ENCODE measurements at places on chromosomes 4 and X. TPM values are rescaled to one million over a fixed set of nuclear protein-coding genes. Genes with fewer than 3 reads are reported as not detected.
A peak's percentile ranks its signal among the peaks of the same experiment; 100 is the strongest.

Gene TCEAL6
- total RNA-seq, result not detected

Gene SUPT20HL1
- not detected for total RNA-seq

Gene TTC29
- total RNA-seq, result not detected

Gene CPE
- total RNA-seq, result not detected

- no peak for DNase-seq
Observed at GRCh38 chr4:168882650-168883233, 127.3 kb downstream of the CBR4 start.

DNA sequence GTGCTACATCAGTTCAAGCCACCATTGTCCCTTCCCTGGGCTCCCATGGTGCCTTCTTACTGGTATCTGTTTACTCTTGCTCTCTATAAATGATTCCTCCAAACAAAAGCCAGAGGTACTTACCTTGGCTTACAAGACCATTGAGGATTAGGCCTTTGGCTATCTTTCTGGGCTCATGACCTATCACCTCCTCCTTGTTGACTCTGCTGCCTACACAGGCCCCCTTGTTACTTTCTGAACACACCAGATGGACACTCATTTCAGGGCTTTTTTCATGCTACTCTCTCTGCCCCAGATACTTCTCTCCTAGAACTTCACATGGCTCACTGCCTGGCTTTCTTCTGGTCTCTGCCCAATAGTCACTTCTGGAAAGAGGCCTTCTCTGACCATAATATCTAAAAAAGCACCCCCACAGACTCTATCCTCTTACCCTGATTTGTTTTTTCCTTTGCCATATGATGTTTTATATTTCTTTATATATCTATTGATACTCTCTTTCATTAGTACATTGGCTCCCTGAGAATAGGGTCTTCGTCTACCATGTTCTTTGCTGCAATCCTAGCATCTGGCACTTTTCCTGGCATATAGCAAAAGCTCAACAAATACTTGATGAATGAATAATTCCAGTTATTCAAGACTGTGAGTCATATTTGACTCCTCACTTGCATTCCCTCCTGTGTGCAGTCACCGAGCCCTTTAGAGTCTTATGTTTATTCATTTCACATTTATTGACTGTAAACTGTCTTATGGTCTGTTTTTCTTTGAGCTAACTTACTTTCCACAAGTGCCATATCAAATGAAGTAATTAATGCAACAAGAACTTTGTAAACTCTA, 27.1 kb upstream of the TAPT1 start:
- no peak for DNase-seq

GRCh38 chr4:55079451-55080173, 45.8 kb downstream of the KDR start:
- DNase-seq, result no peak

GRCh38 chr4:102657206-102657605, 103.6 kb downstream of the MANBA start:
- DNase-seq, result no peak

- DNase-seq, result no peak
Observed at GRCh38 chr4:16914208-16914607, 15.8 kb upstream of the LDB2 start.

DNA sequence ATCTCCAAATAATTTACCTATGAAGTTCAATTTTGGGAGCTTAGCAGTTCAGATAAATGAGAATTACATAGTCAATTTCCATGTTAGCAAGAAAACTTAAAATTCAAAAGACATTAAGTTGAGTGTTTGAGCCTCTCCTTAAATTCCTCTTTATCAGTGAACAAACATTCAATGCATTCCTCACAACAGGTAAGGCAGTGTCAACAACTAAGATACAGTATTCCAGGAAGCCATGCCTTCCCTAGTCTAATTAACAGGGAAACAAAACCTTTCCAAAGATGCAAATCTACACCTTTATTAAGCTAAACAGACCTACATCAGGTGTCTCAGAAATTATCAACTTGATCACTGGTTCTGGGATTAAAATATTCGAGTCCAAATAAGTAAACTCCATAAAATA, 3.7 kb downstream of the SH3RF1 start:
- no peak for DNase-seq

GRCh38 chr4:154491341-154492271, at the start of gene DCHS2:
Gene DCHS2, minus strand, starts transcription at chr4:154491799. Its CDS starts 444 bp downstream, at chr4:154491355.
- peak; percentile 1 for DNase-seq
